ENCODE measurements at places on chromosomes 5 and 9. TPM values are rescaled to one million over a fixed set of nuclear protein-coding genes. Genes with fewer than 3 reads are reported as not detected.

GRCh38 chr5:93599399-93600120 is 16.5 kb downstream of the NR2F1 start:
- DNase-seq, result no peak

DNA sequence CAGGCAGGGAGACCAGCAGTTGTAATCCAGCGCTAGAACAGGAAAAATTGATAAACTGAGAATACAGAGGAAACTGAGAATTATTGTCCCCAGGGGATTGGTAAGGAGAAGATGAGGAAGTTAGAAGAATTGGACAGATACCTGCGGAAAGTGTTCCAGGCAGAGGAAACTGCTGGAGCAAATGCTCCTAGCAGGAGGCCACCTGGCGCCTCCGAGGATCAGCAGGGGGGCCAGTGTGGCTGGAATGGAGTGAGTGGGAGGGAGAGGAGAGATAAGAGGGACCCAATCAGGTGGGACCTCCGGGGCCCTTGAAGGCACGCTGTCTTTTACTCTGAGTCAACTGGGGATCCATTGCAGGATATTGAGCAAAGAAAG is 695 bp upstream of the ANXA6 start:
- no peak for DNase-seq

The PCDHAC1 gene
- total RNA-seq, result 0.13 TPM

The ZNF658 gene
- 5.0 TPM for total RNA-seq

All from dermis microvascular lymphatic vessel endothelial cell (primary cell).